Activated CD4-positive, alpha-beta T cell treated with anti-CD3 and anti-CD28 coated beads for 36 hours (primary cell): ENCODE measurements at places on chromosomes 12 and 14. TPM values are rescaled to one million over a fixed set of nuclear protein-coding genes. Genes with fewer than 3 reads are reported as not detected.

SRSF5 gene
- 265 TPM for total RNA-seq

BDKRB2 gene
- total RNA-seq, result not detected

DHRS1 gene
- total RNA-seq, result 11.7 TPM

TOMM20L gene
- total RNA-seq, result not detected

TXNRD1 gene
- total RNA-seq, result 88.0 TPM

GABARAPL1 gene
- 2.3 TPM for total RNA-seq

PIP4K2C gene
- 14.9 TPM for total RNA-seq

DNA sequence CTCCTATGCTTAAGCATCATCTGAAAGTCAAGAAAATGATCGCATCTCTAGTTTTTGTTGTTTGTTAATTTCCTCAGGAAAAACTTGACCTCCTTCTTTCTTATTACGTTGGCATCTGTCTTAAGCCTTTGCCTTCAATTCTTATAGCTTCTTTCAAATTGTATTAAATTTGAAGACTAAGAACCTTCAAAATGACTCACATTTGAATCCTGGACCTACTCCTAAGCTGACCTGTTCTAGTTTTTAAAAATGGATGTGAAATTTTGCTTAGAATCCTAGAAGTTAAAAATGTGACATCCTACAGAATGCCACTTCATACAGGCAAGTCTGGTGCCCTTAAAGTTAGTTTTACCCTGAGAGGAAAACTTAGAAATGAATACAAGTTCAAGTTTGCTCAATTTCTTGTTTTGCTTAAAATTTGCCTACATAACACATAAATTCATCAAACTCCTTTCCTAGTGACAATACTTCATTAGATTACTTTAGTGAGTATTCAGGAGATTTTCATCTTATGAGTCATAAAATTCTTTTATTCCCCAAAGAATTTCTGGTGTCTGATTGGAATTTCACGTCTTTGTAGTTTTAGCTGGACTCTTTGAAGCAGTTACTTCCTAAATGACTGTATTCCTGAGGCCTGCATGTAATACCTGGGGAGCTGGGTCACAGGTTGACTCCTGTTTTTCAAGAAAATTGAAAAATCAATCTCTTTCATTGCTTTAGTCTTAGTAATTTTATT is 152.3 kb downstream of the MSRB3 start:
- DNase-seq, result no peak
- H3K27ac ChIP-seq, result no peak overlapping the region
- no peak overlapping the region for H3K4me3 ChIP-seq
- H3K36me3 ChIP-seq, result no peaks in the 10 kb centered on the region

DNA sequence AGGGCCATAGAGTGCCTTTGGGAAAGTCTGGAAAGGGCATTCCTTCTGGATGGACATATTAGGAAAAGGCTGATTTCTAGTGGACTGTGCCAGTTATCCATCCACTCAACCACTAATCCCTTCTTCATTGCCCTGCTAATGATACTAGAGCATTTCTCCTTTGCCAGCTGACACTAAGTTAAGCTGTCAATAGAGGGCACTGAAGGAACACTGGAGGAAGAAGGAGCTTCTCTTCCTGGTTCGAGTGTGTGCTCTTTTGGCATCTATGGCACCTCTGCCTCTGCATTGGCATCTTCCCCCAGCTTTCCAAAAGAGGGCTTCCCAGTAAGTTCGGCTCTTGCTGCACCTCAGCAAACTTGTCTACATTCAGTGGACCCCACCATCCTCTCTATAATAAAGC is 165.4 kb downstream of the DERA start:
- peaks cover 3% of the 10 kb centered on the region for H3K27me3 ChIP-seq
- H3K4me3 ChIP-seq, result no peak overlapping the region
- no peak for DNase-seq
- H3K36me3 ChIP-seq, result no peaks in the 10 kb centered on the region
- H3K4me1 ChIP-seq, result no peaks in the 10 kb centered on the region

DNA sequence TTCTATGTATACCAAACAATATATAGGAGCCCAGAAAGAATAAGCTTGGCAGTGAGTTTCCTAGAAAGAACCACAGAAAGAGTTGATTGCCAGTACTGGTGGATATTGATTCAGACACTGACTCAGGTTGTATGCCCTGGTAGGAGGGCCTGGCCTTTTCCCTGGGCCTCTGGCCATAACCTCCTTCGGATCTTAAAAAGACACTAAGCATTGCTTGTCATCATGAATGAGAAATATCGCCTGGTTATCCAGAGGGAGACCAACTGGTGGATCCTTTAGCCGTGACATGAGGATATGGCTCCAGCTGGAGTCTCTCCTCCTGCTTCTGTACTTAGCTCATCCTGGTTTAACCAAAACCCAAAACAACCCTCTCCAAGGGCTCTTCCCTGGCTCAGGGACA is 231.5 kb downstream of the MSRB3 start:
- no peaks in the 10 kb centered on the region for H3K36me3 ChIP-seq
- peaks cover 9% of the 10 kb centered on the region for H3K27me3 ChIP-seq
- no peak overlapping the region for H3K4me3 ChIP-seq
- H3K27ac ChIP-seq, result no peak overlapping the region
- no peak for DNase-seq

- no peaks in the 10 kb centered on the region for H3K4me1 ChIP-seq
- no peaks in the 10 kb centered on the region for H3K36me3 ChIP-seq
- DNase-seq, result peak; percentile 4
- no peak overlapping the region for H3K4me3 ChIP-seq
- H3K27ac ChIP-seq, result no peak overlapping the region
Observed at GRCh38 chr12:114241973-114242434, 163.9 kb downstream of the TBX5 start.

DNA sequence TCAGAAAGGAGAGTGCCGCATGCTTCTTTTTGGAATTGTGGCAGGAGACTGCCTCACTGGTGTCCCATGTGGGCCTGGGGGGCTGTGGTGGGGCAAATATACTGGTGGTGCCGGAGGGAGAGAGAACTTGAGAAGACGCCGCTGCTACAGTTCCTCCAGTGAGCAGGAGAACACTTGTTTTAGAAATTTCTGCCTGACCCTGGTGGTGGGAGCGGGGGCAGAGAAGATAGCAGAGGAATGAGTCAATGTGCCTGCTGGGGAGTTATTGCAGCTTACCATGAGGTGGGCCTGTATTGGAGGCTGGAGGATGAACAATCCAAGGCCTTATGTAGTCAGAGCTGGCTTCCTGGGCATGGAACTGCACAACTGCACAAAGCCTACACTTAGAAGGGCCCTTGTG is 211.8 kb downstream of the SNAPC1 start:
- H3K27ac ChIP-seq, result no peak overlapping the region
- no peak overlapping the region for H3K4me3 ChIP-seq
- peaks cover 1% of the 10 kb centered on the region for H3K36me3 ChIP-seq
- no peaks in the 10 kb centered on the region for H3K4me1 ChIP-seq

DNA sequence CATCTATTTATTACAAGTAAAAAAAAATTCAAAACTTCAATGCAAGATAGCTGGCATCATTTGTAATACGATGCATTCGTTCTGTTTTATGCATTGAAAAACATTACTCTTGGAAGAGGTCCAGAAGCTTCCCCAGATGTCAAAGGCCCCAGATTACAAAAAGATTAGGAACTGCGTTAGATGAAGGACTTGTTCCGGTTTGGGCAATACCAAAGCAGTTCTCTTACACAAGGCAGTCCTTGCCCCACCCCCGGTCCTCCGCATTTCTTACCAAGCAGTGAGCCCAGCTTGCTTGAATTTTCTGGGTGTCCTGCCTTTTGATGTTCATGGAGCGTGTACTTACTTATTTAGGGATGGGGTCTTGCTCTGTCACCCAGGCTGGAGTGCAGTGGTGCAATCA is 4.8 kb upstream of the HVCN1 start:
- H3K36me3 ChIP-seq, result no peaks in the 10 kb centered on the region
- H3K4me3 ChIP-seq, result no peak overlapping the region

- no peak for DNase-seq
- no peaks in the 10 kb centered on the region for H3K36me3 ChIP-seq
- no peaks in the 10 kb centered on the region for H3K4me1 ChIP-seq
- no peak overlapping the region for H3K27ac ChIP-seq
- no peak overlapping the region for H3K4me3 ChIP-seq
Observed at GRCh38 chr14:50619569-50620141, 48.5 kb downstream of the SAV1 start.

- no peak overlapping the region for H3K4me3 ChIP-seq
- no peak for DNase-seq
- H3K4me1 ChIP-seq, result peaks cover 7% of the 10 kb centered on the region
- H3K27me3 ChIP-seq, result no peaks in the 10 kb centered on the region
Observed at GRCh38 chr14:92503756-92504491, 9.7 kb upstream of the RIN3 start.

DNA sequence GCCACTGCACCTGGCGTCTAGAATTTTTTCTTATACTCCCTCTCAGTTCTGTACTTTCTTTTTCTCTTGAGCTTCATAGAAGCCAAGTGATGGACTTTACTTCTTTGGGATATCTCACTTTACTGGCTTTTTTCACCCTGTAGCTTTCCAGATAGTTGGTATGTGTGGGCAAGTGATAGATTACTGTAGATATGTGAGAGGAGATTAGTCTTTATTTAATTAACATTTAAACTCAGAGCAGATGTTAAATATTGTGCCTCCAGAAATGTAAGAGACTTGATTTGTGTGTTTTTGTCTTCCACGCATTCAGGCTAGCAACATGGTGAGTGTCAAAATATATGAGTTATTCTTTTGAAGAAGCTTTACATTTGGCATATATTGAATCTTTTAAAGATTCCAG is 39.5 kb upstream of the SLC17A8 start:
- peaks cover 23% of the 10 kb centered on the region for H3K36me3 ChIP-seq
- no peaks in the 10 kb centered on the region for H3K4me1 ChIP-seq
- no peak overlapping the region for H3K27ac ChIP-seq
- no peak overlapping the region for H3K4me3 ChIP-seq

DNA sequence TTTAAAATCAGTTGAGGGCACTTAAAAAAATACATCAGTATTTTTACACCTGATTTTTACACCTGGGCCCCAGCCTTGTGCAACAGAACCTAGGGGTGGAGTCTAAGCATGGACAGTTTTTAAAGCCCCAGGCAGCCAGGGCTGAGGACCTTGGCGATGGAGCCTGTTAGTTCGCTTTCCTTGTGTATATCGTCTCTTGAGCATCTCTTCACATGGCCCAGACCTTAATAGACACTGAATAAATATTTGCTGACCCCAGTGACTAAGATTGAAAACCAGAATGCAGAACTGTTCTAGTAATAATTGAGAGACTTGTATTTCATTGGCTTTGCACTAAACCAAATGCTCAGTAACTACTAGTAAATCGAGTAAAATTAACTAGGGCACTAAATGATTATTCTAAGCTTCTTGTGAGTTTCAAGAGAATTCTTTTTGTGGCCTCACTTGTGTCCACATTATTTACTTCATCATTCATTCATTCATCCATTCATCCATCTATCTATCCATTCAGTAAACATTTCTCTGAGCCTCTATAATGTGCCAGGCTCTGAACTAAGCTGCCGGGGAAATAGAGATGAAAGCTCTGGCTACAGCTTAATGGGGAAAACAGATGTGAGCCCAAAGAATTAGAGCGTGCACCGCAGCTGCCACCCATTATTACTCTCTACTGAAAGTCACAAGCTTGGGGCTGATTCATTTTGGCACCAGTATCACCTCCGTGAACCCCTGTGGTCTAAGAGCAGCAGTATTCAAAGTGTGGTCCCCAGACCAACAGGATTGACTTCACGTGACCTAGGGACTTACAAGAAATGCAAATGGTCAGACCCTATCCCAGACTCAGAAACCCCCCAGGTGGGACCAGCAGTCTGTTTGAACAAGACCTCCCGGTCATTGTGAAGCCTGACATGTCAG is 30.7 kb upstream of the BCL7A start:
- H3K4me3 ChIP-seq, result no peak overlapping the region
- DNase-seq, result peak; percentile 63
- no peaks in the 10 kb centered on the region for H3K36me3 ChIP-seq
- H3K27me3 ChIP-seq, result no peaks in the 10 kb centered on the region
- peak overlapping the region; percentile 37 for H3K27ac ChIP-seq

GRCh38 chr12:102948941-102949352 is 8.5 kb upstream of the ASCL1 start:
- H3K27me3 ChIP-seq, result peaks cover 49% of the 10 kb centered on the region
- DNase-seq, result peak; percentile 73
- no peak overlapping the region for H3K4me3 ChIP-seq
- H3K4me1 ChIP-seq, result peaks cover 11% of the 10 kb centered on the region

DNA sequence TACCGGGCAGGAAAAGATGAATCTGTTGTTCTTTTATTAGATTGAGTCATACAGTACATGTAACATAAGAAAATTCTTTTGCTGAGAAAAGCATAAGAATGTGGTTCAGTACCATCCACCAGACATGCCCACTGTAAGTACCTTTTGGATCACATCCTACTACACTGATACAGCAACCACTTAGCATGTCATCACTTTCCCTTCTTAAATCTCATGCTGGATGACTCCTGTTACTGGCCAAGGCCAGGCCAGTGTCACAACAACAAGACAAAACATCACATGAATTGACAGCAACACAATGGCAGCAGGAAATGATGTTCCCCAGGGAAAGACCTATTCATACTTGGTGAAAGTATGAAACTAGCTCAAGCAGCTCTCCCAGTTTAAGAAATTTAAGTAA is 46.4 kb downstream of the STXBP6 start:
- H3K27me3 ChIP-seq, result peaks cover 4% of the 10 kb centered on the region
- no peaks in the 10 kb centered on the region for H3K36me3 ChIP-seq
- no peaks in the 10 kb centered on the region for H3K4me1 ChIP-seq
- no peak overlapping the region for H3K4me3 ChIP-seq
- no peak overlapping the region for H3K27ac ChIP-seq

DNA sequence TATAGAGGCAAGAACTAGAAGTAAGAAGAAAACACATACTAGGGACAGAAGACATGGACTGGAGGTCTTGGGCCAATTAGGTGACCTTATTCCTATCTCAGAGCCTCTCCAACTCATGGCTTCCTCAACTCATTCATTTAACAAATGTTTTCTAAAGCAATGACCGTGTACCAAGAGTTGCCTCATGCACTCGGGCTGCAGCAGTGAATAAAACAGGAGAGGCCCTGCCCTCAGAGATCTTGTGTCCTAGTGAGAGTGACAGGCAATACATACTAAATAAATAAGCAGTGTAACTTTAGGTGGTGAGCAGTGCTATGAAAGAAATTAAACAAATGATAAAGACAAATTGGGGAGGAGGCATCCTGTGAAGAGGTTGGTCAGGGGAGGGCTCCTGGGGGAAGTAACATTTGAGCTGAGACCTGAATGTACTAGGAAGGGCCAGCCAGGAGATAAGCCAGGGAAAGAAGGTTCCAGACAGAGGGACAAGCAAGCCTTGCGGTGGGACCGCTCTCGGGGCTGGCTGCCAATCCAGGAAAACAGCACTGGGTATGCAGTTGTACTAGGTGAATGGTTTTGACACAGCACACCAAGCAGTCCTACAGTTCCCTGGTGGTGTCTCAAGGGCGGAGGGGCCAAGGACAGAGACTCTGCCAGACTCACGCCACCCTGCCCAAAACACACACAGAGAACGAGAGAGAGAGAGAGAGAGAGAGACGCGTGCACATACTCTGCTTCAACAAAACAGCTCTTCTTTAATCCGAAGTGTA is 1.3 kb downstream of the NINJ2 start:
- peak overlapping the region; percentile 68 for H3K4me3 ChIP-seq
- peaks cover 50% of the 10 kb centered on the region for H3K4me1 ChIP-seq
- H3K36me3 ChIP-seq, result no peaks in the 10 kb centered on the region
- DNase-seq, result no peak
